ENCODE measurements at places on chromosomes 4 and X.

GRCh38 chr4:53654300-53654758 lies 63.0 kb upstream of the LNX1 start:
- DNase-seq, result no peak

- DNase-seq, result no peak
Observed at GRCh38 chr4:56723201-56723605, 42.1 kb upstream of the HOPX start.

- DNase-seq, result no peak
Observed at GRCh38 chr4:54487491-54487890, 170.3 kb upstream of the KIT start.

DNA sequence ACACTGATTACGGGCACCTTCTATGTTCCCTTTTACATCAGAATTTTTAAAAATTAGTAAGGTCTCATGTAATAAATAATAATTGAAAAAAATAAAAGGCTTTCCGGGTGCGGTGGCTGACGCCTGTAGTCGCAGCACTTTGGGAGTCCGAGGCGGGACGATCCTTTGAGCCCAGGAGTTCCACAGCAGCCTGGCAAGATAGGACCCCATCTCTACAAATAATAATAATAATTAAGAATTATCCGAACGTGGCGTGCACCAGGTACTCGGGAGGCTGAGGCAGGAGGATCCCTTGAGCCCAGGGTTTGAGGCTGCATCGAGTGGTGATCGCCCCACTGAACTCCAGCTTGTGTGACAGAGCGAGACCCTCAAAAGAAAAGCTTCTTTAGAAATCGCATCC lies 771 bp upstream of the LAMTOR3 start:
- DNase-seq, result no peak

- DNase-seq, result no peak
Observed at GRCh38 chrX:16333453-16333852, 166.2 kb downstream of the MAGEB17 start.

DNA sequence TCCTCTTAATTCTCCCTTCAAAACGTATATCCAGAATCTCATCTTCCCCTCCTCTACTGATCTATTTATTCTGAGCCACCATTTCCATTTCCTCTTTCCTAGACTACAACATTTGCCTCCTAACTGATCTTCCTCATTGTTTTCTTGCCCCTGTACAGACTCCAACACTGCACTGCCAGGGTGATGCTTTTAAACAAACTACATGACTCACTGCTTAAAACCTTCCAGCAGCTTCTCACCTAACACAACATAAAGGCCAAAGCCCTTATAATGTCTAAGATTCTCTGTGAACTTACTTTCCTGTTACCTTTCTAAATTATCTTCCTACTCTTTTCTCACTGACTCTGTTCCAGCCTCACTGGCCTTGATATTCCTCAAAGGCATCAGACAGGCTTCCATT lies 161.0 kb upstream of the HS3ST1 start:
- no peak for DNase-seq

- DNase-seq, result no peak
Observed at GRCh38 chr4:55910140-55910539, 38.6 kb upstream of the CEP135 start.

GRCh38 chr4:121049072-121049599 lies 23.2 kb downstream of the NDNF start:
- DNase-seq, result no peak

DNA sequence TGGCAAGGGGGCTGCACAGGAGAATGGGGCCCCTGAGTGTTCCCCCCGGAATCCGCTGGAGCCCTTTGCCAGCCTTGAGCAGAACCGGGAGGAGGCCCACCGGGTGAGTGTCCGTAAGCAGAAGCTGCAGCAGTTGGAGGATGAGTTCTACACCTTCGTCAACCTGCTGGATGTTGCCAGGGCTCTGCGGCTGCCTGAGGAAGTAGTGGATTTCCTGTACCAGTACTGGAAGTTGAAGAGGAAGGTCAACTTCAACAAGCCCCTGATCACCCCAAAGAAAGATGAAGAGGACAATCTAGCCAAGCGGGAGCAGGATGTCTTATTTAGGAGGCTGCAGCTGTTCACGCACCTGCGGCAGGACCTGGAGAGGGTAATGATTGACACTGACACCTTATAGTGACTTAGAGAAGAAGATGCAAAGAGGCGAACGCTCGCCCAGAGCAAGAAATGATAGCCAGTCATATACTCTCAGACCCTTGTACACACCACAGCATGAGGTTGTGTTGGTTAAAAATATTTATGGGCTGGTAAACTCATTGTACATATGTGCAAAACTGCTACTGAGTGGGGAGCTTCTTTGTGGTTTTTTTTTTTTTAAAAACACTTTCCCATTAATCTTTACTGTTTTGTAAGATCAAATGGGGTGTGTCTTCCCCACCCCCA lies 52.5 kb downstream of the JADE1 start:
- no peak for DNase-seq

- no peak for DNase-seq
Observed at GRCh38 chr4:88134536-88135355, 23.7 kb downstream of the ABCG2 start.

- DNase-seq, result no peak
Observed at GRCh38 chrX:41922431-41923151, 763 bp downstream of the CASK start.

DNA sequence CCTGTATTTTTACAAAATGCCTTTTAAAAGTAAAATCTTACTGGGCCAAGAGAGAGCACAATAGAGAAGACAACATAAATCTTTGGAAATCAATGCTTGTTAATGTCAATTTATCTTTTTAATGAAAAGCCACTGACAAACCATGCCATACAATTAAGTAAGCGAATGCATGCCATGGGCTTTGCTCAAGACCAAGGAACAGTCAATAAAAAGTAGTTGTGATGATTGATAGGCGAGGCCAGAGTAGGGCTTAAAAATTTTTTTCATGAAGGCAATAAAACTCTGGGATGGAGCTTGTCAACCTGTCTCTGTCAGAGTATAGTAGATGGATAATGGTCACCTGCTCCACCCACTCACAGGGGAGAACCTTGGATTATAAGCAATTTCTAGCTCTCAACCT lies 17.5 kb upstream of the GPM6B start:
- no peak for DNase-seq

DNA sequence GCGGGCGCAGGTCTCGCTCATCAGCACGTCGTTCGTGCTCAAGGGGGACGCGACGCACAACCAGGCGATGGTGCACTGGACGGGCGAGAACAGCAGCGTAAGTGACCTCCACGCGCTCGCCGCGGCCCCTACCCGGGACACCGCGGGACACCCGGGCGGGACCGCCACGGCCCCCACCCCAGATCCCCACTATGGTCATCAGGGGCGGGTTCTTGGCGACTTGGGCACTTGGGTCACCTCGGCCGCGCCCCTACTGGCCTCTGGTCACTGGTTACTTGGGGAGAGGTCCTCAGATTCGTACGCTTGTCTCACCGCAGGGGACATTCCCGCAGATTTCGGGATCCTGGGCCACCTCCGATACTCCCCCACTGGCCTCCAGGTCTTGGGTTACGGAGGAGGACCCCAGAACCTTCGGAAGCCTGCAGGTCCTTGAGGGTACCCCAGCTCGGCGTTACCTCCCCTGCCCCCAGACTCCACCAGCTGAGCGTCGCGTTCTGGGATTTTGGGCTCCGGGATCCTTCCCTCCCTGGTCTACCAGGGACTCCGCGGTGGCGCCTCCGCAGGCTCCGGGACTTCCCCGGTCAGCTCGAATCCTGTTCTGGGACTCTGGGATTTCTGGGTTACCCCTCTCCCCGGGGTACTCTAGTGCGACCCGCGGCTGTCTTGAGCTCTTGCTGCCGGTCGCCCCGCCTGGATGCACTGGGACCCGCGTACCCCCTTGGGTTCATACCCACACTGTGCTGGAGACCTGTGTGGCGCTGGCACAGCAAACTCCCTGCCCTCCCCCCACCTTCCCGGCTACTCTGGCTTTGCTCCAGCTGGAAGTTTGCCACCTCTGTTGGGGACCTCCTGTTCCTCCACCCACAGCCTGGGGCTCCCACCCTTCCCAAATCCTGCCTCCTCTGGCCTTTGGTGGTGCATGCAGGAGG lies 956 bp downstream of the SORCS2 start:
- DNase-seq, result no peak

DNA sequence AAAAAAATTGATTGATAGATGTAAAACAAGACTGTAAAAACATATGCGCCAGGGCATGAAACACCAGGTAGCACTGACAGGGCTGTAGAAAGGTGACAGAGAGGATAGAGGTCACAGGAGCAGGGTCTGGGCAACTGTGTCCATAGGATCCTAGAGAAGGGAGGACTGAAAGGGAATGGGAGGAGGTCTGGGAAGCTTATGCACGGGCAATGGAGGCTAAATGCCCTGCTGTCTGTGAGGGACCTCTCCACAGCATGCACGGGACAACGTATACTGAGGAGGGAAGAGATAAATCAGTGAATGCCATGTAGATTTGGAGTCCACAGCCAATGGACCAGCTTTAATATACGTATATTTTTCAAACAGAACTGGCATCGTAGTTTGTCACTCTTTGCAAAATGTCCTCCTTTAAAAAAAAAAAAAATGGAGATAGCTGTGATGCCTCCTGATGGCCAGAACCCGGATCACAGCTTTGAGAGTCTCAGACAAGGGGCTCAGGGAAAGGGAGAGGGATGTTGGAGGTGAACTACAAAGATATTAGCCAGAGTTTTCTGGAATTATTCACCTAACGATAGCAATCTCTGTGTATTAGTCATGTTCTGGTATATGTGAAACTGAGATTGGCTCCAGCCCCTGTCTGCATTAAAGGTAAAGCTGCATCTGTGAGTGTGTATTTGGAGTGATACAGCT lies 16.0 kb downstream of the RAB40A start:
- no peak for DNase-seq

GRCh38 chr4:10977534-10977933 lies 293.0 kb upstream of the CLNK start:
- DNase-seq, result no peak

- no peak for DNase-seq
Observed at GRCh38 chrX:97524997-97525396, 641.3 kb downstream of the RPA4 start.

- no peak for DNase-seq
Observed at GRCh38 chrX:122113896-122114295, 1066.5 kb downstream of the GLUD2 start.

DNA sequence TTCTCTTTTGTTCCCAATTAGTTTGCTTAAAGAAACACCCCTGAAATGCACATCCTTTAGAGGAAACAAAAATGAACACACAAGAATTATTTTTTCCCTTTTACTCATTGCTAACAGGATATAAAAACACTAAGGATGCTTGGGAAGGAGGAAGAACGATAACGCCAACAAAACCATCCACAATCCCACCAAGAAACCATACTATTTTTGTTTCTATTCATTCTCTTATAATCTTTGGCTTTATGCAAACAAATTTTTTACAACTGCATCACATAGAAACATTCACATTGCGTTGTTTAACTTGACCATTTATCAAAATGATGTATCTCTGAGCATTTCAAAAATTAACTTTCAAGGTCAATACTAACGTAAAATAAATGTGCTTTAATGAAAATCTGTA lies 12.0 kb downstream of the APBB2 start:
- no peak for DNase-seq

GRCh38 chr4:80586716-80587115 lies 251.2 kb downstream of the CFAP299 start:
- DNase-seq, result no peak

- no peak for DNase-seq
Observed at GRCh38 chr4:119005928-119006460, 117.3 kb downstream of the SYNPO2 start.

DNA sequence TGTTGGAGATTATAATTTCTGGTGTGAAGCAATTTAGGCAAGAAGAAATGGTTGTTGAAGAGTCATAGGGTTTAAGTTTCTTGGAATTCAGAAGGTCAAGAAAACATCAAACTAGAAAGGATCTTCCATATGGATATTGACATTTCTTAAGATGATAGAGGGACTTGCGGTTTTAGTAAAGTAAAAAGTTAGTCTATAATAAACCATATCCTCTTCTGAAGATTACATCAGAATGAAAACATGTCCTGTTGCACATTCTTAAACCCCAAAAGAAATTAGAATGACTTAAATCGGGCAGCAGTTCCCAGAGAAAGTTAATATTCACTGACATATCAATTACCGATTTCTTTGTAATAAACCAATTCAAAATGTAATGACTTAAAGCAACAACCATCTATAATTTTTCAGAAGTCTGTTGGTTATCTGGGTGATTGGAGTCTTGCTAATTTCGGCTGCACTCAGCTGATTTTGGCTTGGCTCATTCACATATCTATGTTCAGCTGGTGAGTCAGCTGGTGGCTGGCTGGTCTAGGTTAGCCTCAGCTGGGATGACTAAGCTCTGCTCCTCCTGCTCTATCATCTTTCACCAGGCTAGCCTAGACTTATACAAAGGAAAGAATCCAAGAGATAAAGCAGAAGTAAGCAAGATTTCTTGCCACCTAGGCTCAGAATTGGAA lies 24.4 kb upstream of the DYNLT3 start:
- DNase-seq, result no peak

- no peak for DNase-seq
Observed at GRCh38 chr4:145484225-145484846, 2.7 kb downstream of the SMAD1 start.

DNA sequence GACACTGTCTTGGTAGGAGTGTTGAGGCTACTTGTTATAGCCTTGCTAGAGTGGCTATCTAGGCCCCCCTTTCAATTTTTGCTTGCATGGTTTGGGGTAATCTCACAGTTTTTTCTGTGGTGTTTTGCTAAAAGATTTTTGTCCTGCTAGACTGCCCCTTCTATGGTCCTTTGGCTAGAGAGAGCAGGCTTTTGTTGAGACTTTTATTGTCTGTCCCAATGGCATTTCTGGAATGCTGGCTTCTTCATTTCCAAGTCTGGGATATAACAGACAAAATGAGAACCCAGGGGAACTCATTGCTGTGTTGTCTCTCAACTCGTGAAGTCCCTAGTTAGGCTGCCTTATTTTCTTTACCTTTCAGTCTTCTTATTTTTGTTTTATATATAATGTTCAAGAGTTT lies 160.2 kb upstream of the ZC4H2 start:
- DNase-seq, result no peak

GRCh38 chrX:47101206-47101605 lies 23.0 kb downstream of the RGN start:
- DNase-seq, result no peak

DNA sequence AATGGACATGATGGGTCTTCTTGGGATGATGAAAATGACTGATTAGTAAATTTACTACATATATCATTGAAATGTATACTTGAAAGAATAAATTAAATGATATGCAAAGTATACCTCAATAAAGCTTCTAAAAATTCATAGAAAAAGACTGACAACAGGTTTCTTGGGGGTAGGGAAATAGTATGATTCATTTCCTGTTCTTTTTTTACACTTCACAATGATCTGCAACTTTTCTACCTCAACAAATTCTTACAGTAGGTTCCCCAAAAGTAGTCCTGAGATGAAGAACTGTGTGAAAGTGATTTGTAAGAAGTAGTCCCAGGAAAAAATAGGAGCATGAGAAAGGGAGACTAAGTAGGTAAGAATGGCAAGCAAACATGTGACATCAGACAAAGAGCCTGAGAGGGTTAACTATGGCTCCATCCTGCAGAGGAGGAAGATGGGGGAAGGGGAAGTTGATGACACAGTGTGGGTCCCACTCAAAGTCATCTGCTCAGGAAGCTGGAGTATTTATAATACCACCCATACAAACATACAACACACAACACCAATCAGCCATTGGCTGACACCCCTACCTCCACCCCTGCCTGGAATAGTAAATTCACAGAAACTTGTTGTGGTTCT lies 73.9 kb downstream of the ARHGAP6 start:
- no peak for DNase-seq

Measured in stimulated activated CD8-positive, alpha-beta memory T cell treated with anti-CD3 and anti-CD28 coated beads, Interleukin-2, amount 100 ng/mL, for 1 hour (primary cell).